Hippocampal formation (tissue), 2 donors: ENCODE measurements at places on chromosomes 7 and 10.
A peak's percentile ranks its signal among the peaks of the same experiment; 100 is the strongest.

DNA sequence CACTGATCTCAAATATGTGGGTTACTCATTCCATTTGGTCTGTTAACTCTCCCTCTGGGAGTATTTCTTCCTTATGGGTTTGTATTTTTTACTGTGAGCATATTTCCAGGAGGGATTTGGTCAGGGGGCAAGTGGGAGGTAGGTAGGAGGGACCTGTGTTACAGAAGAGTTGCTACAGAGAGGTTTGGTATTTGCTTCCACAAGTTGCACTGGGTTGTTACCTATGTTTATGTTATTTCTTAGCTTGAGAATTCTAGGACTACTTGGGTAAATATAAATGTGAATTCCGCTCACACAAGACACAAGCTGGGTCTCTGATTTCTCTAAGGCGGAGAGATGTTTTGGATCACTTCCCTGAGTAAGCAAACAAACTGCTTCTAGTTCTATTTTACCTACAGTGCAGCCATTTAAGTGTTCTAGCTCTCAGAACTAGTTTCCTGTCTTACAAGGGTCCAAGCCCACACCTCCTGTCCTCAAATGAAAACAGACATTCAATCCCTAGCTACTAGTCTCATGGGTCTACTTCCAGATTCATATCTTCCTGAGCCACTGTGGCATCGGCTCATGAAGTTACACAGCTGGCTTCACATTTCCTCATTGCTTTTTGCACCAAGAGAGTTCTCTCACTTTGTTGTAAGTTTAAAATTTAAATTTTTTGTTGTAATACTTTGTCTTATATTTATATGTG is 75.4 kb upstream of the PPP1R3C start:
- no peak for DNase-seq

DNA sequence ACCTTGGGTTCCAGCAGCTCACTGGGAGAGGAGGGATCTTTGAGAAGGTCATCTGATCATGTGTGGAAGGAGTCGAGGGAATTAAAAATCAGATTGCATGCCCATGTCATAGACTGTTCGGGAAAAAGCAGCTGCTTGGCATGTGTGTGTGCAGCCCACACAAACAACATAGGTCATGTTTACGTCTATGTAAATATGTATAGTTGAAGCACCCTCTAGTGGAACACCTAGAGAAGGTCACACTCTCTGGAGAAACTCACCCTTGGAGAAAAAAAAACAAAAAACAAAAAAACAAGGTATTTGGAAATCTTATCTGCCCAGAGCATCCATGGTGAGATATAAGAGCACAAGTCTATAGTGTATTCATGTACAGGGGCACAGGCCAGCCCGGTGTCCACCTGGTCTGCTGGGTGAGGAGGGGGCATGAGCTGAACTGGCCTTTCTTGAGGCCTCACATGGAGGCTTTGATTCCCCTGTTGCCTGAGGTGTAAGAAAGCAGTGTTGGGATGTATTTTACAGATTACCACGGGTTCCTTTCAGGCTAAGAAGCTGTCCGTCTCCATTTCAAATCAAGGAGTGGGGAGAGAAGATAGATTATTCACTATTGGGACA is 98.0 kb downstream of the NPY start:
- DNase-seq = no peak

- no peak for DNase-seq
Observed at GRCh38 chr7:96729820-96730219, 20.2 kb upstream of the SEM1 start.

GRCh38 chr10:117461766-117462423 is 80.7 kb upstream of the EMX2 start:
- no peak for DNase-seq

GRCh38 chr7:21903020-21903786 is 42.5 kb downstream of the CDCA7L start:
- no peak for DNase-seq

DNA sequence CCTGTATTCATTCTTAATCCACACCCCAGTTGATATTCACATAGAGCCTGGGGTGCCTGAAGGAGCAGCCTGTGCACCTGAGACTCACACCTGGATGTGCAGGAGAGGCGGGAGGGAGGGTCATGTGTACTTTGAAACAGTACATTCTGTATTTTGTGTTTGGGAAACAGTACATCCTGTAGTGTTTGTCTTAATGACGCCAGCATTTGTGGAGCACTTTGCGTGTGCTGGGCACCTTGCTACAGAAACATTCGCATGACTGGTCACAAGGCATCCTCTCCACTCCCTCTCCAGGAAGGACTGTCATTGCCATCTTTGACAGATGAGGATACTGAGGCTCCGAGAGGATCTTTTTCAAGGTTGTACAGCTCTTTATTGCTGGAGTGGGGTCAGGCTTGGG is 132.1 kb downstream of the TACC2 start:
- no peak for DNase-seq

- DNase-seq = no peak
Observed at GRCh38 chr7:16727736-16728135, 25.8 kb upstream of the TSPAN13 start.

- no peak for DNase-seq
Observed at GRCh38 chr7:2825559-2826227, 18.4 kb downstream of the GNA12 start.

- no peak for DNase-seq
Observed at GRCh38 chr7:108027239-108027638, 24.3 kb upstream of the LAMB1 start.

DNA sequence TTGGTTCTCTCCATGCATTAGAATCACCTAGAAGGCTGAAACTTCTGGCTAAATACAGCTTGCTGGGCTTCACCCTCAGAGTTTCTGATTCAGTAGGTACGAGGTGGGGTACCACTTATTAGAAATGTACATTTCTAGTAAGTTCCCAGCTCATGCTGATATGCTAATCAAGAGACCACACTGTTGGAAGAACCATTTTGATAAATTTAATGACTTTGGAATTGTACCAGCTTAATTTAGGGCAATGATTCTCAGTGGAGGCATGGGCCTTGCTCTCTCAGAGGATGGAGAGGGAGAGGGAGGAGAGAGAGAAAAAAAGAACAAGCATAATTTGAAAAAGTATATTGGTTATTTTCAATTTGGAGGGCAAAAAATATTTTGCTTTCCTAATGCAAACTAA is 20.3 kb downstream of the CPN1 start:
- no peak for DNase-seq

GRCh38 chr7:36565792-36566356 is 158.4 kb downstream of the AOAH start:
- DNase-seq = no peak

GRCh38 chr7:156544919-156545715 is 95.5 kb upstream of the RNF32 start:
- no peak for DNase-seq

GRCh38 chr7:114979388-114979787 is 57.5 kb downstream of the MDFIC start:
- no peak for DNase-seq

GRCh38 chr7:103398483-103399127 is 47.4 kb downstream of the SLC26A5 start:
- no peak for DNase-seq

GRCh38 chr7:99121496-99122021 is 22.3 kb downstream of the SMURF1 start:
- DNase-seq = no peak

GRCh38 chr10:101151395-101151794 is 20.3 kb downstream of the TLX1 start:
- no peak for DNase-seq

DNA sequence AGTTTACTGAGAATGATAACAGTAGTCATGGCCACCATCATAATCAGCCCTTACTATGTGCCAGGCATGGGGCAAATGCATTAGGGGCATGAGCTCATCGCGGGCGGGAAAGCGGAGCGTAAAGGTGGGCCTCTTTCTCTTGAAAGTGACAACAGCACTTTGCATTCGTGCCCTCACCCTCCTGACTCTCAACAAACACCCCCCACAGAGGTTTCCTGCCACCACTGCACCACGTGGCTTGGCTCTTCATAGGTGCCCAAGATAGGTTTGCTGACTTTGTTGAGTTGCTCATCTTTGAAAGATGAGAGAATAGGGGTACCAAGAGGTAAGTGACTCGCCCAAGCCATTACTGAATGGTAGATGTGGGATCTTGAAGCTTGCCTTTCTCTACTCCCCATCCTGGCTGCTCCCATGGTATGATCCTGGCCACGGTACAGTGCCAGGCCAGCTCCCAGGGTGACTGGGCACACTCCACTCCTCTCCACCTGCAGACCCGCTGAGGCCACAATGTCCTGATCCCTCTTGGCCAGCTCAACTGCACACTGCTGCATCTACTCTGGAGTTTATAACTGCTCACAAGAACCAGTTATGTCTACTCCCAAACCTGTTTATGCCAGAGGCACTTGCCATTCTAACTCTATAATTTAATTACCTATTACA is 26.0 kb downstream of the SLIT1 start:
- DNase-seq = no peak

DNA sequence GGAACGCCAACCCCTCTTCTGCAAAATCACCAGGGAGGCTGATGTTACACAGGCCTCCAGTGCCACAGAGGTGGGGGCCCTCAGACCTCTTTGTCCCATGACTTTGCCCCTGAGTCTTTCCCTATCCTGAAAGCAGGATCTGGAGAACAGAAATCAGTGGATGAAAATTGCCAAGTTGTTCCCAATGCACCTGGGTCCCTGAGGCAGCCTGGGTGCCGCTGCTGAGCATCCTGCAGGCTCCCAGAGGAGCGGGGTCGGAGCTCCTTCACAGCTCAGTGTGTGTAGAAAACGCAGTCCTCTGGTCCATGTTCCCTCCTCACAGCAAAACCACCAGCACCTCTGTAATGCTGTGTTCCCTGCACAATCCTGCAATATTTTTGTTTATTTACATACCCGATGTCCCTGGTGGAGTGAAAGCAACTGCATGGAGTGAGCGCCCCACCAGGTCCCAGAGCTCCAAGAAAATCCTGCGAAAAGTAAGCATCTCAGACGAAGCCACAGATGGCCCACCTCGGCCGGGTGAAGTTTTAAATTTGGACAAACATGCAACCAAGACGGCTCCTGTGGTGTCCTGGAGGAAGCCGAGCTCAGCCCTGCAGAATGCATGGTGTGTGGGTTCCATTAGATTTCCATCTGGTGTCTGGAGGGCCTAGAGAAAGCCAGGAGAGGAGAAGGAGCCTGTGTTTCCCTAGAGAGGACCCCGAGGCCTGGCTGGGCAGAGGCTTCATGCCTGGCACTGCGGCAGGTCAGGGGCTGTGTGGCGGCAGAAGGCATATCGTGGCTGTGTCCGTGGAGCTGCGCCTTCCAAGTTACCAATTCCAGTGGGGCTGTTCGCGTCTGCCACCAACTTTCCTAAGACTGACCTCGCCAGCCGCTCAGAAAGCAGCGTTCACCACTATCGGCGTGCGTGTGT is 235.2 kb downstream of the WDR37 start:
- DNase-seq = no peak

GRCh38 chr10:46253076-46254006 is 33.5 kb upstream of the ANTXRL start:
- DNase-seq = no peak

- DNase-seq = no peak
Observed at GRCh38 chr10:18203471-18203870, 63.2 kb downstream of the CACNB2 start.

DNA sequence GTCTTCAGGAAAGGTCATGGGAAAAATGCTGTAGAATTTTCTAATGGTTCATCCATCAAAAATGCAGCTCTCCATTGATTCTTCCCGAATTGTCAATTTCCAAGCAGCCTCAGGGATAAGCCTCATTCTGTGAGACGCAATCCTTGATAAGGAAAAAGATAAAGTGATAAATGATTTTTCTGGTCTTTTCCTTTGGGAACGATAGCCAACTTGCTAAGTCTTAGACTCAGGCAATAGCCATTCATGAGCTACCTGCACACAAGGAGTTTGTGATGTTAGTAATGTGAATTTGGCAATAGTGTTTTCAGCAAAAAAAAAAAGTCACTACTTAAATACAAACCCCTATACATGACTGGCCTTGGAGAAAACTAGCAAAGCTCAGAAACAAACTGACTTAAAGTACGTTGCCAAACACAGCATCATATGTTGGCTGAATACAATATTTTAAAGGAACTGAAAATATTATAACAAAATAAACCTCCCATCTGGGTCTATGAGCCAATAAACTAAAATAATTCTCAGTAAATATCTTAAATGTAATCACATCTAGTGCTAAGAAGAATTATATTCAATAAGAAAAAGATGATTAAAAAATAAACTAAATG is 75.5 kb downstream of the KLF6 start:
- no peak for DNase-seq

- no peak for DNase-seq
Observed at GRCh38 chr7:103691291-103691690, 245.3 kb upstream of the SLC26A5 start.

- DNase-seq = no peak
Observed at GRCh38 chr10:131901181-131901829, 497 bp downstream of the PPP2R2D start.

GRCh38 chr7:99092064-99092720 is 51.7 kb downstream of the SMURF1 start:
- DNase-seq = peak; percentile 42

GRCh38 chr10:49296836-49297235 is 2.1 kb upstream of the C10orf71 start:
- DNase-seq = no peak

DNA sequence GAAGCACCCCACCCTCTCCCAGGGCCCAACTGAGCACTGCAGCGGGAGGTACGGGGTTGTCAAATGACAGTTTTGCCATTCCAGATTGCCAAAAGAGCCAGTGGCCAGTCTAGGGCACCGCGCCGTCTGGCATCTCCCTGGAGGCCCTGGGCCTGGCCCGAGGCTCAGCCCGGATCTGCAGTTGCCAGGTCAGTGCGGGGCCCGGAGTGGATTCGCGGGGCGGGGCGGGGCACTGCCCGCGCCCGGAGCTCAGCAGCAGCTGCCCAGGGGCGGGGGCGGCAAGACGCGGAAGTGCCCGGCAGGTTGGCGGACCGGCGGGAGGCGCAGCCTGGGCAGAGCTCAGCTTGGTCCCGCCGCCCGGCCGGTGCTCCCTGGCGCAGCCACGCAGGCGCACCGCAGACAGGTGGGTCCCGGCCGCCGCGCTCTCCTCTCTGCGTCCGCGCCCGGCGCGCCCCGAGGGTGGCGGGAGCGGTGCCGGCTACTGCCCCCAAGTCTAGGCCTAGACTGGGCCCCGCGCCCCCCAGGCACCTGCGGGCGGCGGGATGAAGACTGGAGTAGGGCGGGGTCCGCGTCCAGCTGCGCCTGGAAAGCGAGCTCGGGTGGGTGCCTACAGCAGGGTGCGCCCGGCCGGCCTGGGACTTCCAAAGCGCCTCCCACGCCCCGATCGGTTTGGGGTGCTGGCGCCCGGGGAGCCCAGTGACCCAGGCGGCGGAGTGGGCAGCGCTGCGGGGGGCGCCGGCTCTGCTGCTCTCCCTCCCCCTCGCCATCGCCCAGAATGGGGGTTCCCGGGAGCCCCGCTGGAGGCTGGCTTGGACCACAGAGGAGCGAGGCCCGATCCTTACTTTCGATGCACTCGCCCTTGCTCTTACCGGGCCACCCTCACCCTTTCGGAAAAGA is at the start of gene IRF5:
Gene IRF5 (plus strand): TSS at position 281 of the 897 bp plus-strand sequence. CDS start 4,155 bp downstream, outside the sequence.
- no peak for DNase-seq

GRCh38 chr10:3622845-3623621 is 162.0 kb downstream of the KLF6 start:
- DNase-seq = no peak

GRCh38 chr7:47672977-47673381 is 91.1 kb upstream of the TNS3 start:
- no peak for DNase-seq
